ENCODE measurements at places on chromosomes 2 and 18.

DNA sequence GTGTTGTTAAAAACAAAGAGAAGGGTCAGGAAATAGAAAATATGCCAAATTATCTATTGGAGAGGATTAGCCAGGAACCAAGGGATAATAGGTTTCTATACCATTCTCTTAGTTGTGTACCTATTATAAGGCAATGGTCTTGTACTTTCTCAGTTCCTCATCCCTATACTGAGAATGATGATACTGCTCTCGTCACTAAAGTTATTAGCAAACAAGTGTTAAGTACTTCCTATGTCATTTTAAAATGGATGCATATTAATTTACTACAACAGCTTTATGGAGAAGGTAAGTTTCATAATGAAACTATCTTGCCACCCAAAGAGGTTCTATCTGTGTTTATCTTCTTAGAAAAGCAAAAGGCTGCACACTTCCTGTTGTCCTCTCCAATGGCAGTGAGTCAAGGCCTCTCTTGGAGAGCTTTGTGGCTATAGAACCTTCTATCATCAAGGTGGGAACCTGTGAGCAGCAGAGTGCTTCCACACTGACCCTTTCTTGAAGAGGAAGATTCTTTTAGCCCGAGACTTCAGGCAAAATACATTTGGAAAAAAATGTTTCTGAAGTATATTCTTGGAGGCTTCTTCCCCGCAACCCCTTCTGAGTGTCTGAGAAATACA, 460.7 kb upstream of the FANCL start:
- no peak for DNase-seq

- DNase-seq: no peak
These were observed 18.5 kb upstream of the BCL2L11 start for GRCh38 chr2:111102216-111102615.

- no peak for DNase-seq
These were observed 626.8 kb upstream of the ZEB2 start for GRCh38 chr2:145146691-145147090.

DNA sequence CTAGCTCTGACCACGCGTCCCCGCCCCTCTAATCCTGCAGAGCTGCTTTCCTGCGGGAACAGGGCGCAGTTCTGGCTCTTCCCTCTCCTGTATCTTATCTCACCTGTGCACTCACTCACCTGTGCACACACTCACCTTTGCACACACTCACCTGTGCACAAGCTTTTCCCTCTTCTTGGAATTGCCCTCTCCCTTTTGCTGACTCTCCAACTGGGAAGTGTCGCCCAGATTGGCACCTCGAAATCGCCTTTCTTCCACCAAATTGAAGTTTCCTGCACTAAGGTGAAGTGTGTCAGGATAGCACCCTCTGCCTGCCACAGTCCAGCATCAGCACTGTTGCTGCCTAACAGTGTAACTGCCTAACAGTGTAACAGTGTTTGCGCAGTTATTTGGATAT, 566 bp upstream of the CMPK2 start:
- DNase-seq: peak; percentile 22

DNA sequence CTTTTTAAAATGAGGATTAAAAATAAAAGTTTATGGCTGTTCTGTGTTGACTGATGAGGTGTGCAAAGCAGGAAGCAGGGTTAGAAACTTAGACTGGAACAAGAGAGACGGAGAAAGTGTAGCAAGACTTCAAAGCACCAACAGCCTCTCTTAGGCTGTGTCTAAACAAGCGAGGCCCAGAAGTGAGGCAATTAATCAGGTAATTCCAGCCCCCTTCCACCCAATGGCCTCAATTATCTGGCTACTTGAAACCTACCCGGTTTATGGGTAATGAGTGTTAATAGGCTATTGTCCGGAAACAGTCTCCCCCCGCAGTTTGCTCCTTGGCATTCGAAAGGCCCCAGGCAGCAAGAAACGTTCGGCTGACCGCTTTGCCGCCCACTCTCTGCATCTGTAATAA, 171.7 kb upstream of the MYCN start:
- no peak for DNase-seq

DNA sequence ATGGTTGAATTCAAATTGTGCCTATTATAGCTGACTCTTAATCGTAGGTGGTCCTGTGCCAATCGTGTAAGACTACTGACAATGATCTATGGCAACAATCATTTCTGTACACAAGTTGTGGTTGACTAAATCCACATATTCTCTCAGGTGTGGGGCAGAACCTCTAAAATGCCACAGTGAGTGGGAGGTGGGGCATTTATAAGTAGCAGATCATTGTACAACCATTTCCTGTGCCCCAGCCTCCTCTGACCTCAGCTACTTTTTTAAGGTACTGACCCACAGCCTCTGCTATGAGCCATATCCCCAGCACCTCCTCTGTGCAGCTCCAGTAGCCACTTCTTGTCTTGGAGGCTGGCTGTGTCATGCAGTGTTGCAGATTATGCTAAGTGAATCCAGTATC, 48.6 kb upstream of the RAPH1 start:
- no peak for DNase-seq

DNA sequence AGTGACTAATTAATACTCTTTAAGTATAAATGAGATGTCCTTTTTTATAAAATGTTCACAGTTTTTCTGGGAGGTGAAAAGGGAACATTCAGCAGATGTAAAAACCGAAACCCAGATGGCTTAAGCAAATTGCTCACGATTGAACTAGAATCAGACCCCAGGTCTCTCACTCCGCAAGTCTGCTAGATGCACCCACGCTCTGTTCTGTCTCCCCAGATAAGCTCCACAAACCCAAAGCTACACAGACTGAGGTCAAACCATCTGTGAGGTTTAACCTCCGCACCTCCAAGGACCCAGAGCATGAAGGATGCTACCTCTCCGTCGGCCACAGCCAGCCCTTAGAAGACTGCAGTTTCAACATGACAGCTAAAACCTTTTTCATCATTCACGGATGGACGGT, 3.2 kb downstream of the LIPG start:
- no peak for DNase-seq

Measured in stimulated activated CD4-positive, alpha-beta T cell treated with anti-CD3 and anti-CD28 coated beads, Interleukin-15, amount 100 ng/mL, for 1 hour (primary cell).